ENCODE measurements at places on chromosomes 2 and 18. TPM values are rescaled to one million over a fixed set of nuclear protein-coding genes. Genes with fewer than 3 reads are reported as not detected.

The OXER1 gene
- total RNA-seq, result not detected

The KCNJ13 gene
- total RNA-seq, result not detected

The CFAP65 gene
- not detected for total RNA-seq

The DPP4 gene
- 256 TPM for total RNA-seq

The KCNF1 gene
- total RNA-seq, result not detected

DNA sequence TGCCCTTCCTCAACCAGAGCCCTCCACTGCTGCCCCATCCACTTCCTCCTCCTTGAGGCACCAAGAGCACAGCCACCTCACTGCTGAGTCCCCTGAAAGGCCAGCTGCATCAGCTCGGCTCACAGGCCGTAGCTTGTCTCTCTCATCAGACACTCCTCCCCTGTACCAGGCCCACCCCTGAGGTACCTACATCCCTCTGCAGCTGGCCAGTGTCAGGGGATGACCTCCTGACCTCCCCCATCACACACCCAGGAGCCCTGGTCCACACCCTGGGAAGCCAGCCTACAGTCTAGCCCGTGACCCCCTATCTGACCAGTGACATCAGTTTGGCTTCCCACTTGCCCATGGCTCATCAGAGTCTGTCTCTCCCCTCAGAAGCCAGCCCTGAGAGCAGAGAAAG lies 205.6 kb downstream of the TNS1 start:
- no peak for DNase-seq

DNA sequence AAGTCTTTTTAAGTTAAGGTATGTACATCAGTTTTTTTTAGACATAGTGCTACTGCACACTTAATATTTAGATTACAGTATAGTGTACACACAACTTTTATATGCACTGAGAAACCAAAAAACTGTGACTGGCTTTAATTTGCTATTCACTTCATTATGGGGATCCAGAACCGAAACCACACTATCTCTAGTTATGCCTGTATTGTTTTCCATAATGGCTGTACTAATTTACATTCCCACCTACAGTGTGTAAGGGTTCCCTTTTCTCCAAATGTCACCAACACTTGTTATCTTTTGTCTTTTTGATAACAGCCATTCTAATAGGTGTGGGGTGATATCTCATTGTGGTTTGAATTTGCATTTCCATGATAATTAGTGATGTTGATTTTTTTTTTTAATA lies 213.4 kb upstream of the CCDC150 start:
- DNase-seq, result no peak

DNA sequence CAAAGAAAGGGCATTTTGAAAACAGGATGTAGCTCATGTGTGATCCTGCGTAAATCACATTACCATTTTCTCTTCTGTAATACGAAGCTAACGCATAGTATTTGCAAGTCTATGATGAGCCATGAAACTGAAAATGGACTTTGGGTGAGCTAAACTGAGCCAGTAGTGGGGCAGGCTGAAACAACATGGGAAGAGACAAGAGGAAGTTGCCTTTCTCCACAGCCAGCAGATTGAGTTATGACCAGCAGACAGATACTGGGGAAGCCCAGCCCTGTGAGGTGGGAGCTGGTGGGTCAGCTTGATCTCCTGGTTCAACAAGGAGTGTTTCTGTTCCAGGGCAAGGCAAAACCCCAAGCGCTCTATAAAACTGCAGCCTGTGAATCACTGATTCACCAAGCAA lies 11.8 kb downstream of the CYRIA start:
- DNase-seq, result no peak

GRCh38 chr2:18910843-18911242 lies 321.5 kb upstream of the NT5C1B start:
- peak; percentile 70 for DNase-seq

GRCh38 chr18:46324087-46324955 lies 220.1 kb downstream of the HAUS1 start:
- peak; percentile 90 for DNase-seq

DNA sequence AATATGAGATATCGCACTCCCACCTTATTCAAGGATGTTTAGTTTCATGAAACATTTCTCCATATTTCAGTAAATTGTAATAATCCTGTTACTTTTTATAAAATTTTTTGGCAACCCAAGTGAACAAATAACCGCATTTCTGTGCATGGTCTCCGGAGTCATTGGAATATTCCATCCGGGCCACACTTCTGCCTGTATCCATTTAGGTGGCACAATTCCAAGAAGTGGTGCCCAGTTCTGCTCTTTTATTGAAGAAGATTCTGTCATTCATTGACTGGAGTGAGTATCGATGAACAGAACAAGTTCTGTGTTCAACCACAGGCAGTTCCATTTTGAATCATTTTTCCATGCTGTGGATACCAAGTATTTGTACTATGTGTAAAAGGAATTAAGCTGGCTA lies 26.6 kb upstream of the ICOS start:
- DNase-seq, result peak; percentile 73

- DNase-seq, result no peak
Measured at GRCh38 chr2:58614219-58614618, 373.1 kb upstream of the FANCL start.

- DNase-seq, result no peak
Measured at GRCh38 chr18:79823120-79823519, 25.4 kb downstream of the KCNG2 start.

DNA sequence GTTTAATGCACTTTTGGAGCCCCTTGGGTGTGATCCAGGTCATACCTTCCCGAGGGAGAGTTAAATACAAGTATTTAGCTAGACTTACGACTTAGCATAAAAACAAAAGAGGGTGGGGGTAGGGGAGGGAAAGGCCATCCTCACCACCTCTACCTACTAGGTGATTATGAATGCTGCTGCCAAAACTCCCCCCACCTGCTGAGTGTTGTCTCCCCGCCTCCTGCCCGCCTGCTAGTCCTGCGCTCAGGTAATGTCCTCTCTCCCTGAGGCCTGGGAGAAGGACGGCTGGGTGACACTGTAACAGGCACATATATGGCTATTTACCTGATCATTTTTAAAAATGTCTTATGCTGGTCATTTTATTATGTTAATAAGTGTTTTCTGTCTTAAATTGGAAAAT lies 3.0 kb upstream of the NCKAP5 start:
- DNase-seq, result no peak

DNA sequence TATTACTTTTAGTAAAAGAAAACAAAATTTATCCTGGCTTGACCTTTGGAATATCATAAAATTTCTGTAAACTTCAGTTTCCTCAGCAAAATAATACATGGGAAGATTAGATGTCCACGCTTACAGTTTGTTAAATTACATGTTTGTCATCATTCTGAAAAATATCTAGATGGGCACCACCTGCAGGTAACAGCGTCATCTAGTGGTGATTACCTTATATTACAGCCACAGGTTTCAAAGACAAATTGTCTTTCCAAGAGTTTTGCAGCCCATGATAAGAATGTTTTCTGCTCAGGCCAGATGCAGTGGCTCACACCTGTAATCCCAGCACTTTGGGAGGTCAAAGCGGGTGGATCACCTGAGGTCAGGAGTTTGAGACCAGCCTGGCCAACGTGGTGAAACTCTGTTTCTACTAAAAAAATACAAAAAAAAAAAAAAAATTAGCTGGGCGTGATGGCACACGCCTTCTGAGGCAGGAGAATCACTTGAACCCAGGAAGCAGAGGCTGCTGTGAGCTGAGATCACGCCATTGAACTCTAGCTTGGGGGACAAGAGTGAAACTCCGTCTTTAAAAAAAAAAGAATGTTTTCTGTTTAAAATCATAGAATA lies 96.3 kb upstream of the RASGRP3 start:
- DNase-seq, result no peak

- peak; percentile 88 for DNase-seq
Measured at GRCh38 chr2:45170191-45171135, 161.2 kb upstream of the SIX2 start.

DNA sequence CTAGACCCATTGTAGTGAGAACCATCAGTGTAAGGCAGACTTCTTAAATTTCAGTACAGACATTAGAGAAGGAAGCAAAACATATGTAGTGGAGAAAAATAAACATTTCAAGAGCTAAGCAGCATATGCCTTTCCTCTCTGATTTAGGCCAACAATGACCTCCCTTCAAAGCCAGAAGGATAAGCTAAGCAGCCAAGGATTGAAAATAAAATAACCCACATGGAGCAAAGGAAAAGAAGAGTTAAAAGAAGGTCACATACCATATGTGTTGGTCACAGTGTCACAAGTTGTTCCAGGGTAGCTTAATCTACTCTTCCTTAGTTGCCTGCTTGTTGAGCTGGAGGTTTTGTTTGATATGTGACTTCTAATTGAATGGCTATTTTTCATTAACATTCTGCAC lies 15.6 kb upstream of the LAMA1 start:
- DNase-seq, result no peak

DNA sequence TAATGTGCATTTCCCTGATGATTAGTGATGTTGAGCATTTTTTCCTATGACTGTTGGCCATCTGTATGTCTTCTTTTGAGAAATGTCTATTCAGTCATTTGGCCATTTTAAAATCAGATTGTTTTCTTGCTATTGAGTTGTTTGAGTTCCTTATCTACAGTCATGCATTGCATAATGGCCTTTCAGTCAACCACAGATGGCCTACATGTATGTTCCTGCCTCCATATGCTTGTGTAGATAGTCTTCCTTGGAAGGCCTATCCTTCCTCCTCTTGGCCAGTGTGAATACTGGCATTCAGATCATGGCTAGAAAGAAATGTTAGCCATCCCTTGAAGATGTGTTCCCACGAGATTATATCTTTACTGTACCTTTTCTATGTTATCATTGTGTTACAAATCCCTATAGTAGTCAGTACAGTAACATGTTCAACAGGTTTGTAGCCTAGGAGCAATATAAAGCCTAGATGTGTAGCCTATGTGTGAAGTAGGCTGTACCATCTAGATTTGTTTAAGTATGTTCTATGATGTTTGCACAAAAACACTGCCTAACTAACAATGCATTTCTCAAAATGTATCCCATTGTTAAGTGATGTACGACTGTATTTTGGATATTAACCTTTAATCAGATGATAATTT lies 65.6 kb upstream of the CD302 start:
- DNase-seq, result no peak

GRCh38 chr2:69149631-69150215 lies 136.7 kb downstream of the ANTXR1 start:
- peak; percentile 59 for DNase-seq

Data from osteoblast (primary cell).